ENCODE measurements at places on chromosomes 4 and X.

GRCh38 chr4:163672751-163673150 is 178.3 kb downstream of the TMA16 start:
- DNase-seq, result no peak

- DNase-seq, result no peak
Measured at GRCh38 chr4:81628489-81628888, 156.8 kb upstream of the RASGEF1B start.

- no peak for DNase-seq
Measured at GRCh38 chrX:65750674-65751469, 83.4 kb downstream of the MSN start.

DNA sequence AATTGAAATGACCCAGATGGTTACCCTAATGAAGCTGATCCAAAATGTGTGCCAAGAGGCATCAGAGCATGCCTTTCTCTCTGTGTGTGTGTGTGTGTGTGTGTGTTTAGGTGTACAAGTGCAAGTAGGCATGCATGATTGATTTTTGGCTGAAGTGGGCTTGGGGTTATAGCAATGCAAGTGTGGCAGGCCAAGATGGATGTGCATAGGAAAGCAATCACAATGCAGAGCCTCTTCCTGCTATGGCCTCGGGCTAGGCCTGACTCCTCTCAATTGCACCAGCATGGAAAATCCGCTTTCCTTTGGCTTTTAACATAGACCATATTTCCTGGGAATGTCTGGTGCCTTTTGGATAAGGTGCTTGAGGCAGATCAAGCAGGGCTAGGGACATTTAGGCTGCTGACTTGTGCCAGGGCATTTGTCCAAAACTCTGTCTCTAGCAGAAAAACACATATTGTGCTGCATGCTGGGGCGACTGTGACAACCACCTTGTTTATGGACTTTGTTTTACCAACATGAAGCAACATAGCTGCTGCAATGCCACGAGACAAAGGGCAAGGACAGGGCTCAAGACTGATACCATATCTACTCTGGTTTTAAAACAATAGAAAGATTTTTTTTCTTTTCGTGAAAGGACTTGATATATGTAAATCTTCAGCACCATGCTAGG is 395.7 kb downstream of the RAPGEF2 start:
- DNase-seq, result no peak

DNA sequence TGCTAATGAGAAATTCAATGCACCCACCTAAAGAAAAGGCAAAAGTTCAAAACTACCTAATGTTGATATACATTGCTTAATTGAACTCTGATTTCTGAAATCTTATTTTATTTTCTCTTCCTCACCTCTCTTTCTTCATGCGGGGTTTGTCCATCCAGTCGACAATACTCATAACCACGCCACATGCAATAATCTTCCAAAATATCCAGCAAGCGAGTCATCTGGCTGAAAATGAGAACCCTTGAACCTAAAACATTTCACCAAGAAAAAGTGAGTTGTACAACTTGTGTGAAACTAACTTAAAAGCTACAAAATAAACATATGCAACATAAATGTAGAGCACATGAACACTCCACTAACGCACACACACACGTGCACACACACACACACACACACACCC is 26.7 kb downstream of the SMARCA1 start:
- DNase-seq, result no peak

GRCh38 chrX:84182516-84182915 is 5.5 kb downstream of the RPS6KA6 start:
- no peak for DNase-seq

- no peak for DNase-seq
Measured at GRCh38 chrX:95629737-95630136, 1054.9 kb upstream of the DIAPH2 start.

DNA sequence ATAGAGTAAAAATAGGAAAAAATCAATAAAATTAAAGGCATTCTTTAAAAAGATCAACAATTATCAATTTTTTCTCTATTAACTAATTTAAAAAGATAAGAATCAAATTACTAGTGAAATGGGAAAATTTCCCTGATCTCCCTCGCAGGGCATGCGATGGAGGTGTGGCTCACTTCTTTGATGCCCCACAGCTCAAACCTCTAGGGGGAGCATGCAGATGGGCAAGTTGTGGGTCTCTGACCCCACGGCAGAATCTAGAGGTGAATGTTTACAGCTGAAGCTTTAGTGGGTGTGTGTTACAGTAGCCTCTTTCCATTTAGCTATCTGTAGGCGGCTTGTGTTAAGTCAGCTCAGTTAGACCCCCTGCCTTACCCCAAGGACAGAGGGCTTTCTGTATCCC is 1348.8 kb downstream of the PCDH18 start:
- DNase-seq, result no peak

DNA sequence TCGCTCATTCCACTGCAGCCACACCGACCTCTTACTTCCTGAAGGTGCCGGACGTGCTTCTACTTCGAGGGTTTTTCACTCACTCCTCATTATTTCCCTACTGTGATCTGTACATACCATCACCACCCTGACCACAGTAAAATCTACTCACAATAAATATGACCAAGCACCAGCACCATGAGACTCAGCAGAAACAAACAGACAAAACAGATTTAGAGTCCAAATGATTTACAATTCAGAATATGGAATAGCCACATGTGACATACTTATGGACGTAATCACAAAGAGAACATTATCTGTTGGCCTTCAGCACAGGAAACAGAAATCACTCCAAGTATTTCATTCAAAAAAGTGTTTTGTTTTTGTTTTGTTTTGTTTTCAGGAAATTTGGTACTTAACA is 16.1 kb upstream of the KLB start:
- no peak for DNase-seq

- DNase-seq, result no peak
Measured at GRCh38 chrX:39152106-39152649, 350.9 kb downstream of the MID1IP1 start.

- DNase-seq, result no peak
Measured at GRCh38 chr4:3669553-3669949, 96.6 kb upstream of the ADRA2C start.

- no peak for DNase-seq
Measured at GRCh38 chr4:41750626-41751448, 2.3 kb upstream of the PHOX2B start.

- DNase-seq, result no peak
Measured at GRCh38 chrX:38636949-38637819, 75.8 kb downstream of the TSPAN7 start.

DNA sequence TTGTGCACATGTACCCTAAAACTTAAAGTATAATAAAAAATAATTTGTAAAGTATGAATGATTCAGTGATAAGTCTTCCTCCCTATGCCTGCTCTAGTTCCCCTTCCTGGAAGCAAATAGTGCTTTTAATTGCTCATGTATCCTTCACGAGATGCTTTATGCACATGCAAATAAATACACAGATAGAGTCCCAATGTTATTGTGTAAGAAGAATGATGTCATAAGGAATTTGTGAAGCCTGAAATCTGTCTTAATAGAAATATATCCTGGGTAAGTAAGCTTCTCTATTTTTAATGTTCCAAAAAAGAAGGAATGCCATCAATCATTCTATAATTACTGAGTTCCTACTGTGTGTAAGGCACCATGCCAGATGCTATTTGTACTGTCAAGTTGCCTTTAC is 157.5 kb upstream of the SLC4A4 start:
- DNase-seq, result no peak

- DNase-seq, result no peak
Measured at GRCh38 chrX:118346258-118347094, 570 bp downstream of the WDR44 start.

- no peak for DNase-seq
Measured at GRCh38 chr4:65193985-65194384, 476.3 kb downstream of the EPHA5 start.

DNA sequence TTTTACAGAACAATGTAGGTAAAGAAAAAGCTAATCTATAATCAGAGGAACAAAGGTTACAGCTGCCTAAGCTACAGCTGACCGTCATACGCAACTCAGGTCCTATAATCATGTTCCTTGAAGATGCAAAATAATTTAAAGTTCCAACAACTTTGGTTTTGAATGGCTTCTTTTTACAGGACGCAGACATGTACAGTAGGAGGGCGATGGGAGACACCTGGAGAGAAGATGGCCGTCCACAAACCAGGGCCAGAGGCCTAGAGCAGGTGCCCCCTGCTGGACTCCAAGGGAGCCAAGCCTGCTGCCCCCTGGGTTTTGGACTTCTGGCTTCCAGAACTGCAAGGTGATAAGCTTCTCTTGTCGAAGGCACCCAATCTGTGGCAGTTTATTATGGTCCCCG is 10.6 kb downstream of the HGFAC start:
- DNase-seq, result no peak
